Stimulated activated CD8-positive, alpha-beta memory T cell treated with anti-CD3 and anti-CD28 coated beads, Interleukin-4, amount 100 ng/mL, for 1 hour (primary cell): ENCODE measurements at places on chromosomes 2 and 18.

- DNase-seq, result no peak
Observed at GRCh38 chr2:101802329-101802728, 104.8 kb downstream of the MAP4K4 start.

GRCh38 chr2:238435752-238436096, 9.0 kb downstream of the ASB1 start:
- no peak for DNase-seq

DNA sequence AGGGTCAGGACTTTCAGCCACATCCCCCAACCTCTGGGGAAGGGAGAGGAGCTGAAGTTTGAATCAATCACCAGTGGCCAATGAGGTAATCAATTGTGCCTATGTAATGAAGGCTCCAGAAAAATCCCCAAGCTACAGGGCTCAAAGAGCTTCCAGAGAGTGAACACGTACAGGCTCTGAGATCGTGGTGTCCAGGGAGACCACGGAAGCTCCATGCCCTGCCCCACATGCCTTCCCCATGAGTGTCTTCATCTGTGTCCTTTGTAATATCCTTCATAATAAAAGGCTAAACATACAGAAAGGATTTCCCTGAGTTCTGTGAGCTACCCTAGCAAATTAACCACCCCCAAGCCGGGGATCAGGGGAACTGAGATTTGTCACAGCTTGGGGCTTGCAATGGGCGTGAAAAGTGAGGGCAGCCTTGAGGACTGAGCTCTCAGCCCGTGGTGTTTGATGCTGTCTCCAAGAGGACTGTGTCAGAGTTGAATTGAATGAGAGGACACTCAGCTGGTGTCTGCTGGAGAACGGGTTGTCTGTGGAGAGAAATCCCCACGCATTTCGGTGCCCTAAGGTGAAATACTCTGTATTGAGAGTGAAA, 25.5 kb upstream of the TUBB6 start:
- DNase-seq, result no peak

GRCh38 chr2:170361090-170361936, 183.4 kb downstream of the MYO3B start:
- peak; percentile 12 for DNase-seq

GRCh38 chr2:107418708-107419107, 408.0 kb upstream of the RGPD4 start:
- DNase-seq, result no peak

GRCh38 chr18:59659508-59660170, 37.6 kb downstream of the CCBE1 start:
- no peak for DNase-seq

DNA sequence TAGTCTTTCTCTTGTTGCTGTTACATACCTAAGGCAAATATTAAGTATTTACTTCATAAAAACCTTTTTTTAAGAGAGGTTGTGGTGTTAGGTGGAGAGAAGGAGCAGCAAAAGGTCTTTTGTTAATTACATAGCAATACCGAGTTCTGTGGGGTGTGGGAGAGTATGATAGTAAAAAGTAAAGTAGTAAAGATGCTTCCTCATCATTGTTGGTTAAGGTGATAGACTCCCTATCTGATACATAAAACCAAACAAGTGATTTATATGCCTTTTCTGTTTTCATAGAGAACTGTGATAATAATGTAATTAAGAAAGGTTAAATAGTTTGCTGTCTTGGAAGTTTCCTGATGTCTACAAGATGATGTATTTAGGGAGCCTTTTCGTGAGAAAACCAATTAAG, 75.4 kb downstream of the EML4 start:
- no peak for DNase-seq

GRCh38 chr18:48589797-48590519, 51.1 kb downstream of the CTIF start:
- DNase-seq, result no peak

DNA sequence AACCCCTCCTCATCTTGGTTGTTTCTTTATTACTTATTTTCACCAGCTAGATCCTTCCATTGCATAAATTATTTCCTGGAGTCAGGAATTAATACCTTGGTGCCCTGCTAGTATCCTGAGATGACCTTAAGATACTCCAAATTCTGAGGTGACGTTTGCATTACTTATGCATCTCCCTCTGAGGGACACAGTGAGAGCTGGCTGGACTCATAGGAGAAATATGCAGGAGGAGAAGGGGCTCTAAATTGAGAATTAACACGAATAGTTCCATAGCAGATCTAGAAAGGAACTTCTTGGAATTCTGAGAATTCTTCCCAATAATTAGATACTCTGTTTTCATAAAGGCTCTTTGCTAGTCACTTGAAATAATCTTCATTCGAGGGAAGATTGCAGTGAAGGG, 310.6 kb upstream of the ZEB2 start:
- no peak for DNase-seq

DNA sequence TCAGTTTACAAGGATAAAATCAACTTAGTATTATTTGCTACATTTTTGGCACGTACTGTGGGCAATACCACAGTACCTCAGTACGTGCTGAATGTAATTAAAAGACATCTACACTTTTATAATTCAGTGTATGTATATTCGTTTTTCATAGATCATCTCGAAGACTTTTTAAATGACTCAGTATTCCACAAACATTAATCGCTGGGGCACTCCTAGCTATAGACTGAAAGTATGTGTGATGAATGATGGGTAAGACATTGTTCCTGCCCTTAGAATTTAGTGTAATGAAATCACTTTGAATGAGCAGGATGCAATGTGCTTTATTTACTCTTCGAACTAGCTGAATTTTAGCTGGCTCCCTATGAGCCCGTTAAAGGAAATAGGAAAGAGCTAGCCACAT, 245.6 kb upstream of the RASGRP3 start:
- DNase-seq, result no peak

DNA sequence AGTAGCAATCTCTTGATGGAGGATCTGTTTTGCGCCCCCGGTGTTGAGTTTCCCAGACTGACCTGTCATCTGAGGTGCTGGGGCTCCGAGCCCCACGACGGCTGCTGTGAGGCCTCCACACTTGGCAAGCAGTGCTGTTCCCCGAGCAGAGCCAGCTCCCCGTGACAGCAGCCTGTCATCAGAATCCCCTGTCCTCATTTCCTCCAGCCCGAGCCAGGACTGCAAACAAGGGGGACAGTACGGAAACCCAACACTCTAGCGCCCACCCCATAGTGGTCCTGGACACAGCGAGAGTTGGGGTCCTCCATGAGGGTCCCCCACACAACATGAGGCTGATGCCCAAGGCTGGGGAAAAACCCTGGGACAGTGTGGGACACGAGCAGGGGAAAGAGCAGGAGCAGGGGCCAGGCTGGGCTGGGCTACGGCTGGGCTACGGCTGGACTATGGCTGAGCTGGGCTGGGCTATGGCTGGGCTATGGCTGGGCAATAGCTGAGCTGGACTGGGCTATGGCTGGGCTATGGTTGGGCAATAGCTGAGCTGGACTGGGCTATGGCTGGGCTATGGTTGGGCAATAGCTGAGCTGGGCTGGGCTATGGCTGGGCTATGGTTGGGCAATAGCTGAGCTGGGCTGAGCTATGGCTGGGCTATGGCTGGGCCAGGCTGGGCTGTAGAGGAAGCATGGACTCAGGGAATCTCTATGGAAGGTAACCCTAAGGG, 1.5 kb upstream of the KLHL30 start:
- DNase-seq, result no peak

- DNase-seq, result no peak
Observed at GRCh38 chr2:9973690-9974089, 22.2 kb downstream of the GRHL1 start.

- DNase-seq, result no peak
Observed at GRCh38 chr2:198315791-198316630, 511.6 kb downstream of the PLCL1 start.

GRCh38 chr2:220913384-220913783, 658.7 kb downstream of the EPHA4 start:
- DNase-seq, result no peak

- no peak for DNase-seq
Observed at GRCh38 chr2:66034467-66034866, 400.5 kb upstream of the MEIS1 start.
